ENCODE measurements at places on chromosomes 7 and 10. TPM values are rescaled to one million over a fixed set of nuclear protein-coding genes. Genes with fewer than 3 reads are reported as not detected.

- DNase-seq = peak; percentile 77
Measured at GRCh38 chr7:2864999-2865670, 21.0 kb upstream of the GNA12 start.

DNA sequence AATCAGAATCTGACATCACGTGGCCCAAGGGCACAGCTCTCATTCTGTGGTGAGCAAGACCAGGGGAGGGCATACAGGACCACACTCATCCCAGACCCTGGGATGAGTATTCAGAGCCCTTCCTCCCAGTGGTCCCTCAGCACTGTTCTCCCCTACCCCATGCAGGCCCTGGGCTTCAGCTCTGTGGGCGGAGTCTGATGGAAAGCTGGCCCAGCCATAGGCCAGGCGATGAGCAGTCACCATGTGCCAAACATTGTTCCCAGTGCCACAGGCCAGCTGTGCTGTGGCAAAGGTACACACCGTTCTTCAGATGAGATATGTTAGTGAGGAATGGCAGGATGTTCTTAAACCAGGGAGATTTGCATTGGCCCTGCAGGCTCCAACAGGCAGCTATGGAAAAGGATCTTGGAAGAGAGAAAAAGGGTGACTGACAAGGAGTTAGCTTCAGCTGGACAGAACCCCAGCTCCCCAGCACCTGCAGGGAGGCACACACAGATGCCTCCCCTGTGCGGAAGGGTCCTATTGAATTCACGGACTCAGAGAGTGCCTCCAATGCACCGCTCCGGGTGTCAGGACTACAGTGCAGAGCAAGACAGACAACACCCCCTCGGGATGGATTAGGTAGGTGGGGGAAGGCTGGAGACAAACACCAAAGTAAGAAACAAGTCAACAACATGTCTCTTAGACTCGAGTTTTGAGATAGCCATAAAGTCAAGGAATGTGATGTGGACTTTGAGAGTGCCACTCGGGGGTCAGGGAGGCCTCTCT is 596.0 kb upstream of the MGMT start:
- DNase-seq = peak; percentile 55

The AZGP1 gene
- 113 TPM for total RNA-seq

The INMT gene
- total RNA-seq = 40.4 TPM

The SPDYE18 gene
- total RNA-seq = 0.22 TPM

DNA sequence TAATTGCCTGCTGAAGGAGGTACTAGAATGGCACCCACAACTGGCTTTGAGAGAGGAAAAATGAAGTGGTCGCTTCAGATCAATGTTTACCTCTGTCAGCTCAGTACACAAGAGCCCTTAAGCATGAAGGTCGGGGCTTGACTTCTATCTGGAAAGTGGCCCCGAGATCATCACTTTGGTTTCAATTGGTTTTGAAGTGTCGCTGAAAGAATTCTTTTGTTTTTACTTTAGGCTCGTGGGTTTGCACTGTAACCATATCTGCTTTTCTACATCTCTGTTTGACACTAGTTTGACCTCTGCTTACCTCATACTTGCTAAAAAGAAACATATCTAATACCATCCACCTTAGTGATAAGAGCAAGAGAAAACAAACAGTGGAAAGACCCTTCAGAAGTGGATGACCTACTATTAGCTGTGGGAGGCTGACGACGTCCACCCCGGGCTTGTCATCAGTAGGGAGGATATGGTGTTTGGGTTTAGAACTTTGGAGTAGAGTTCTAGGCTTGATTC is 361.8 kb downstream of the GATA3 start:
- DNase-seq = no peak

DNA sequence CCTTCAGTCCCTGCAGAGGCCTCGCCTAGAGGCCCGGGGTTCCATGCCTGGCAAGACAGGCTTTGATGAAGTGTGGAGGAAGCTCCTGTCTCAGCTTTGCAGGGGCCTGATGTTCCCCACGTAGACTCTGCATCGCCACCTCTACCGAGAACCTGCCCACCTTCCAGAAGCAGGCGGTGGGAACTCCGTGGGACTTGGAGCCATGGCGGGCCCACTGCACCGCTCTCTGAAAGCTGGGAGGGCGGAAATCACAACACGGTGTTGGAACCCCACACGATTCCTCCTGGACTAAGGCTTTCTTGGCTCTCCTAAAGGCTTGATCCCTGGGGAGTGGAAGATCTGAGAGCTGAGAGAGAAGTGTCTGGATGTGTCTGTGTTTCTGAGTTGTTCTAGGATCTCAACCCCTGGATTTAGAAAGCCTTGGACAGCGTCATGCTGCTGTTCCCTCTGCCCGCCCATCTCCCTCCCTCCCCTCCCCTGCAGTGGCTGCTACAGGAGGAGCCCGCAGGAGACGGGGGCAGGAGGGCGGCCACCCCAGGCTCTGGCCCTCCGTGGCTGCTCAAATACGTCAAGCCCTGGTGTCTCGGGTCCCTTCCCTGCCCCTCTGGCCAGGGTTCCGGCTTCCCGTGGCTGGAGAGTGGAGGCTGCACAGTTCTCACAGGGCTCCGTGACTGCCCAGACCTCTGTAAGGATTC is 79.7 kb downstream of the VIPR2 start:
- DNase-seq = peak; percentile 81

The NEUROG3 gene
- not detected for total RNA-seq

DNA sequence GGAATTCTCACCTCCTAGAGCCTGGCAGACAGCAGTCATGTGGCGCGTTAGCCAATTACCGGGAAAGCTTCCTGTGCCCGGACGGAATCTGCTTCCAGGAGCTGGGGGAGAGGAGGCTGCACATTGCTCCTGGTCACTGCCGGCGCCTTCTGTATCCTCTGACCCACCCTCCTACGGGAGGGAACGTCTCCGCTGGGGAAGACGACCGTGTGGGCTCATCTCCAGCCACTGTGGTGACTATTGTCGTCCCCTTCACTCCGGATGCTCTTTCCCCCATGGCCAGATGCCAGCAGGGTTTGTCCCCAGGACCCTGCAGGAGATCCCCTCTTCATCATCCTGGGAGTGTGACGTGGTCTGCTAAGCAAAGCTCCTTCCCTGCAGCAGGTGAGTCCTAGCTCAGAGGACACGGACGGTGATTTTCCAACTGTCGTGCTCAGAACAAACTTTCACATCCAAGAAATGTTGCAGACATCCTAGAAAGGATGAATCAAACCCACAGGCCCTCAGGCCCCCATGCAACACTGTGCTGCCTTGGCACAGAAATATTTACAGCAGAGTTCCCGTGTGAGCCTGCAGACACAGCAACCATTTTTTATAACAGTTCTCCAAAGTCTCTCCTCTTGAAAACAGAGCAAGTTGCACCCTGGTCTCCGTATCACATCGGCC is 29.6 kb upstream of the FAM20C start:
- DNase-seq = peak; percentile 19

DNA sequence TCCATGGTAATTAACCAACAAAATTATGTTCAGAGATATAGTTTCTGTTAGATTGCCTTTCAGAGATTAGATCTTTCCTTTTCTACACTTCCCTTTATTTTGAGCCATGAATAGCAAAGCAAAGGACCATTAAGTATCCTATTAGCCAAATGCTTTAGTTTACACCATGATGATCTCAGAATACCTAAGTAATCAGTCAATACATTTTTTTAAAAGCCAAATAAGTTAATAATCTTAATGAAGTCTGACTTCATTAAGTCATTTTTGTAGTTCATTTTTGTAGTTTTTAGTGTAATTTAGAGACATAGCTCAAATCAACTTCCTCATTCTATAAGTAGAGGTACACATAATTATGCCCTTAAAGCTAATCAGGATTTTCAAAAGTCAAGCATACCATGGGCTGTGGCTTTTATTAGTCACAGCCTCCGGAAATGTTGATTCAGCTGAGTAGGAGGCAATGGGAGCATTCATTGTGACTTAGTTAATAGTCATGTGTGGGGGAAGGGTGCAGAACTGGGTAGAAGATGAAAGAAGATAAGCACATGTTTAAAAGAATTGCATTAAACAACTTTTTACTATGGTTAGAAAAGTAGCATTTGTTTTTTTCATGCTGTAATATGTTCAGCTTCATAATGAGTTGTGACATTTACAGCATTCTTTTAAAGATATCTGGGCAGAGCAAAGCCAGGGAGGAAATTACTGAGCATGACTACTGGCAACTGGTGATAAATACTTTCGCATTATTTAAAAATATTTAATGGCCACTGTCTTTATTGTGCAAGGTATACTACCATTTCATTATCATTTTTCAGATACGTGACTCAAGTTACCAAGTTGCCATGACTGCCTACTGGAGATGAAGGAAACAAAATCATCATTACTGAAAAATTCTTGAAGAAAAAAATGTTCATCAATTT is 57.3 kb upstream of the CCDC71L start:
- no peak for DNase-seq

- DNase-seq = no peak
Measured at GRCh38 chr10:16195178-16195769, 241.5 kb upstream of the PTER start.

Measured in Right ventricle myocardium superior (tissue), 1 donor.